ENCODE measurements at places on chromosomes 12 and 14.

DNA sequence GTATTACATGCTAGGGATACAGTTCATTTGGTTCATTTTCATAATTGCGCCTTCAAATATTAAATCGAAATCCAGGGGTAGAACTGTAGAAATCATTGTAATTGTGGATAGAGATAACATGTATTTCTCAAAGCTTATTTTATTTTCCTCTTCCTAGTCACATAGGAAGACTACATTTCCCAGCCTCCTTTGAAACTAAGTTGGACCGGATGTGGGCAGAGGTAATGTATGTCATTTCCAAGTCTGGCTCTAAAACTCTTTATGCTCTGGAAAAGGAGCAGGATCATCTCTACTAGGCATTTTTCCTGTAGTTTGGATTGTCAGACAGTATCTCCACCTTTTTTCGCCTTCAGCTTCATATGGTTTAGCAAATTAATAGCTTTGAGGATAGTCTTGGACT is 70.1 kb upstream of the CRY1 start:
- DNase-seq = no peak

GRCh38 chr12:27012982-27013255 is 1.3 kb downstream of the TM7SF3 start:
- no peak for DNase-seq

- DNase-seq = no peak
These were observed 272.0 kb downstream of the ZFP36L1 start for GRCh38 chr14:68520637-68521556.

DNA sequence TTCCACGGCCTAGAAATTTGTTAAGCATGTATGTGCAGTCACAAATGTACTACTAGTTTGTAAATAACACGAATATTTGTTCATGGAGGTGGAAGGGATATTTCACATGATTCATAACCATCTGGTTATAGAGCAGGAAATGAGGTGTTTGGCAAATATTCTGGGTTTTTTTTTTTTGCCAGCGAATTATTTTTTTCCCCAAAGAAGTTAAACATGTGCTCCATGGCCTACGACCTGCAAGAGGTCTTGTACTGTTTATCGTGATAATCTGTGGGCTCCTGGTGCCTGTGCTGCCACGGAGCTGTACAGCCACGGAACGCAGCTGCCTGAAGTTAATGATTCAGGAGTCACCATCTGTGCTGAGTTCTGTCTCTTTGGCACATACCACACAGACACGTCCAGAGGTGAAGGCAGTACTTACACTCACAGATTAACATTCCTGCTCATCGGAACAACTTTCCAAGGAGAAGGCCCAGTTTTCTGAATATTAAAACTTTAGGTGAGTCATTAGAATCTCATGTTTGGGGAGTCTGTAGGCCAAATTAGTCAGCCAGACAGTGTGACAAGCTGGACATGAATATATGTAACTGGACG is 156.3 kb downstream of the TMX1 start:
- DNase-seq = no peak

DNA sequence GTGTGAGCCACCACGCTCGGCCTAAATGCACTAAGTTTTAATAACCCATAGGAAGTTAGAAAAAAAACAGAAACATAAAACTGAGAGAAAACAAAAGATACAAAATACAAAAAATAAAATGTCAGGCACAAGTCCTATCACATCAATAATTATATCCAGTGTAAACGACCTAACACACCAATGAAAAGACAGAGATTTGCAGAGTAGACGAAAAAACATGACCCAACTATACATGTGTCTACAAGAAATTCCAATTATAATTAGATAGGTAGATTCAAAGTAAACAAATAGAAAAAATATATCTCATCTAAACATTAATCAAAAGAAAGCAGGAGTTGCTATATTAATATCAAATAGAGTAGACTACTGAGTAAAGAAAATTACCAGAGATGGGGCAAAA is 69.4 kb upstream of the NUDT4 start:
- DNase-seq = no peak

- peak; percentile 88 for DNase-seq
These were observed at the start of gene KDM5A for GRCh38 chr12:389142-390096. KDM5A (minus strand) TSS chr12:389320; CDS start chr12:389091, 229 bp downstream.

GRCh38 chr14:104698688-104699425 is 9.4 kb downstream of the INF2 start:
- no peak for DNase-seq

- no peak for DNase-seq
These were observed 192.2 kb downstream of the PRKD1 start for GRCh38 chr14:29735459-29735858.

DNA sequence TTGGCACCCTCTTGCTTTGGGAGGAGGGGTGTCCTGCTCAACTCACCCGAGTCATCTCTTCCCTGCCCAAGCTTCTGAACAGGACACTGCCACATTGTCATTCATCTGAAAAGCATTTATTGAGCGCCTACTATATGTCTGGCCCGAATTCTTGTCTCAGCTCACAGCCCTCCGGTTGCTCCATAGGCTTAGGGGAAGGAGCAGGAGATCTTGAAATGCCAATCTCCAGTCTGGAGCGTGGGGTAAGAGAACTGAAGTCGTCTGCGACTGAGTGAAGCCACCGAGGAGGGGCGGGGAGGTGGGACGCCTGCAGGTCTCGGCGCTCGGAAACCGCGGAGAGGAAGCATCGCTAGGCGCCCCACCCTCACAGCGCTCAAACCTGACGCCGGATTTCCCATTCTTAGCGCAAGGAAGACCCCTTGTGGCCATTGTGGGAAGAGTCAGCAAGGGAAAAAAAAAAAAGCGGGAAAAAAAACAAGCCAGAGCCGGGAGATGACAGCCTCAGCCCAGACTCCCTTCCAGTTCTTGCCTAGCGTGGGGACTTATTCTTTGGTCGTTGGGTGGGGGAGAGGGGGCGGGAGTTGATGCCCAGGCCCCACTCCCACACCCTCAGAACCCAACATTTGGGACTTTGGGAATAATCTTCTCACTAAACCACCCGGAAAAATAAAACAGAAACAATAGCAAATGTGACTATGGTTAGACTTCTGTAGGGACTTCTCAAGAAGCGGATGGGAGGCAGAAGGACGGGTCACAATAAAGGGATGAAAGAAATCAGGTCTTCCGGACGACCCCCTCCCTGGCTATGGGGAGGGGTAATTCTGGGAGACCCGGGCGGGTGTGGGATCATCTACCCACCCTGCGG is 28.2 kb upstream of the SMUG1 start:
- peak; percentile 78 for DNase-seq

GRCh38 chr12:64091186-64091585 is 130.9 kb downstream of the KICS2 start:
- no peak for DNase-seq

GRCh38 chr14:93916498-93916897 is 10.6 kb upstream of the FAM181A start:
- DNase-seq = no peak

GRCh38 chr14:36222952-36223468 is 46.5 kb upstream of the PTCSC3 start:
- DNase-seq = no peak

DNA sequence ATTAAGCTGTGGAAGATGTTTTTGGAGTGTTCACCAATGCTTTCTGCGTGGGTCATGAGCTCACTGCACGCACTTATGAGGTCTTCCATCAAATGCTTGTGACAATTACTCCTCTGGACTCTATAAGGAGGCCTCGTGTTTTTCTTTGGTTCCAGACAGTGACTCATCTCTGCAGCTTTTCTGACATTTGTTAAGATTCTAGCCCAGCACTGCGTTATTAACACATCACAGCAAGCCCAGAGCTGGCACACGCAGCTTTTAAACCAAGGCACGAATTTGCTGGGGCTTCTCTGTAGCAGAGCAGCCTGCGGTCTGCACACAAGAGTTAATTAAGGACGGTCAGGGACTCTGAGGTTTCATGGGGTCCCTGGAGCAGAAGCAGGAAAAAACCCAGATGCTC is 16.9 kb downstream of the MEG3 start:
- DNase-seq = no peak

DNA sequence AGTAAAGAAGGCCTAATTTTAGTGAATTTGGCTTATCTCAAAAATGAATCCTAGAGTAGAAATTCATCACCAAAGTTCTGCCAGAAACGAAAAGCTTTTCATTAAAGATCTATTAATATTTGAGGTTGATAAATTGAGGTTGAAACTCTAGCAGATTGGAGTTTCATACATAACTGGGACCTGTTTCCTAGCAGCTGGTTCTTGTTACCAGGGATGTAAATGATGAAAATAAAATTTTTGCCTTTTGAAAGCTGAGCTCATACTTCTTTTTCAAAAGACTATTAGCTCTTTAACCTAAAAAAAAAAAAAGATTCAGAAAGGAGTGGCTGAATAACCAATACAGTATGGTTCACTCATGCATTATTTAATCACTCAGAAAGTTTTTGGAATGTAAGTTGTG is 98.3 kb downstream of the PTGER2 start:
- no peak for DNase-seq

- DNase-seq = no peak
These were observed 25.9 kb downstream of the TRIM9 start for GRCh38 chr14:51069055-51069454.

DNA sequence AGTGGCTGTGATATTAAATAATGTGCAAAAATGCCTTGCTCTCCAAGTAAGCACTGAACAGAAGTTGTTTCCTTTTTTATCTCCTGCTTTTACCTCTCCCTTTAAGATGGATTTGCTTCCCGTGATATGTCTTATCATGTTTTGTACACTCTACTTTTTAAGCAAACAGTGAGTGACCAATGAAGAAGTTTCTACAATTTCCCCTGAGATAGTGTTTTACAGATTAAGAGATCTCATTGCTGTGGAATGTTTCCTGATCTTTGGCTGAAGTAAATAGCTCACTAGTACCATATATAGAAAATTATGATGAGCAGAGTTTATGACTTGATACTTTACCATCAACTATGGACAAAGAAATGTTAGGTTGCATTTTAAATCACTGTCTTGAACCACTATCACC is 184.8 kb upstream of the PDE3A start:
- DNase-seq = no peak

- DNase-seq = no peak
These were observed 25.1 kb downstream of the CPNE8 start for GRCh38 chr12:38880288-38880687.

DNA sequence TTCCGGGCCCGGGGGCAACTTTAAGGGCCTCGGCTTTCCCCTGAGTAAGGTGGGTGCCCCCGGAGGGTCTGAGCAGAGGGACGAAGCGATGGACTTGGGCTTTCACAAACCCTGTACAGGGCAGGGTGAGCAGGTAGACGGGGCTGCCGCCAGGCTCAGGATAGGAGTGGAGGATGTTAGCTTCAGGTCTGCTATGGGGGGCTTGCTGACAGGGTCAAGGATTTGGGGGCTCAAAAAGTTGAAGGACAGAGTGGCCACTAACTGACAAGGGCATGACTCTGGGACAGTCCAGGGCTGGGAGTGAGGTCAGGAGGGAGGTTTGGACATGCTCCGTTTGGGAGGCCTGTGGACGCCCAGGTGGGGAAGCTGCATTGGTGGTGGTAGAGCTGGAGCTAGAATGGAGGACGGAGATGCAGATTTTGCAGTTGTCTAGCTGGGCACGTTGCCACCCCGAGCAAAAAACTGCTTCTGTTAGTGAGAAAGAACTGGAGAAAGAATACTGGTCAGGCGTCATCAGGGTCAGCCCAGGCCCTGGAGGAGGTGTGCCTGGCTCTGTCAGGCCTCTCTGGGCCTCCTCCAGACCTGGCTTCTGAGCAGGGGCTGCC is 113.3 kb downstream of the ADGRD1 start:
- no peak for DNase-seq

DNA sequence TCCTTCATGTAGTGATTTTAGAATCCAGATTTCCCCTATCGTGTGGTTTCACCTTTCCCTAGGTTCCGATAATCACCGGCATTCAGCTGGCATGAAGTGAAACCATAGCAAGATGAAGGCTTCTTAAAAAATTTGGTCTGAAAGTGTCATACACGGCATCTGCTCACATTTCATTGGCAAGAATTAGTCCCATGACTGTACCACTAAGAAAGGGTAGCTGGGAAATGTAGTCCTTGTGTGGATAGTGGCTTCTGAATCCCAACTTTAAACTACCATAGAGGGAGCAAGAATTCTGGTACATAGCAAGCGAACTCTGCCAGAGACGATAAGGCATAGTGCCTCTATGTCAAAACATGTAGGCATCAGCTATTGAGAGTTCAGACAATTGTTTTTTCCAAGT is 360.1 kb upstream of the TBX3 start:
- DNase-seq = no peak

DNA sequence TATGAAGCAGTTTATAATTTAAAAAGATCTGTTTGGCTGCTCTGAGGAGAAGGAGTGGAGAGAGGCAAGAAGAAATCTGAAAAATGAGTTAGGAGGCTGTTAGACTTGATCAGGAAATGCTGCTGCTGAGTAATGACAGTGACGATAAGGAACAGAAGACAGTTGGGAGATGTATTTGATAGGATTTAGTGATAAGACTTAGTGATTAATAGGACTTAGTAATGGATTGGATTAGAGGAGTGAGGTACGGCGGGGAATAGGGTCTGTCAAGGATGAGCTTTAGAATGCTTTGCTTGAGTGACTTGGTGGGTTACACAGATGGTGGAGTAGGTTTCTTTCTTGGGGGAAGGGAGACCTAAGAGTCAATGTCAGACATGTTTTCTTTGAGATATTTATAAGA is 31.7 kb downstream of the UNC79 start:
- no peak for DNase-seq

GRCh38 chr14:20327005-20327869 is 5.8 kb downstream of the CCNB1IP1 start:
- peak; percentile 63 for DNase-seq

DNA sequence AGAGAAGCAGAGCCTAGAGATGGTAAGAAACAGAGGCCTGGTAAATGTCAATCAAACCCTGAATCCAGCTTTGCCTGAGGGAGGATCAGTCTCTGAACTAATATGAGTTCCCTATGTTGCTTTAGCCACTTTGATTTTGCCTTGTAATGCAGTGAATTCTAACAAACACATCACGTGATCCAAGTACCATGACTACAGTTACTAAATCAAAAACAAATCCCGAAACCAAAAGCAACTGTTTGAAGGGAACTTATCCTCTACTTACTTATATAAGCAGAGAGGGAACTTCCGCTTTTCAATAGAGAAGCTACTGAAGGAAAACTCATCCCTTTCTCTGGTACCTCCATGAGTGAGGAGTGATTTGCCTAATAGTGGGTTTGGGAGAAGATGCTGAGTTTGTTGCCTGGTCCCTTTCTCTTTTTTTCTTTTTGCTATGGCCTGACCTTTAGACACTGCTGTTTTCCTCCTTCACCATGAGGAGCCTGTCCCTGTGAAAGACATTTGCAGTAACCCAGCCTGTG is 7.7 kb upstream of the PPTC7 start:
- peak; percentile 77 for DNase-seq

- DNase-seq = peak; percentile 9
These were observed 110.5 kb downstream of the ASCL4 start for GRCh38 chr12:107884769-107885694.

- no peak for DNase-seq
These were observed 248.7 kb upstream of the EGLN3 start for GRCh38 chr14:34199585-34199984.

- no peak for DNase-seq
These were observed 11.9 kb downstream of the FGF6 start for GRCh38 chr12:4433745-4434058.

- DNase-seq = no peak
These were observed 93.3 kb upstream of the TRHDE start for GRCh38 chr12:72178871-72179270.

Data from central memory CD4-positive, alpha-beta T cell (primary cell).